ENCODE measurements at places on chromosomes 1 and 21.

DNA sequence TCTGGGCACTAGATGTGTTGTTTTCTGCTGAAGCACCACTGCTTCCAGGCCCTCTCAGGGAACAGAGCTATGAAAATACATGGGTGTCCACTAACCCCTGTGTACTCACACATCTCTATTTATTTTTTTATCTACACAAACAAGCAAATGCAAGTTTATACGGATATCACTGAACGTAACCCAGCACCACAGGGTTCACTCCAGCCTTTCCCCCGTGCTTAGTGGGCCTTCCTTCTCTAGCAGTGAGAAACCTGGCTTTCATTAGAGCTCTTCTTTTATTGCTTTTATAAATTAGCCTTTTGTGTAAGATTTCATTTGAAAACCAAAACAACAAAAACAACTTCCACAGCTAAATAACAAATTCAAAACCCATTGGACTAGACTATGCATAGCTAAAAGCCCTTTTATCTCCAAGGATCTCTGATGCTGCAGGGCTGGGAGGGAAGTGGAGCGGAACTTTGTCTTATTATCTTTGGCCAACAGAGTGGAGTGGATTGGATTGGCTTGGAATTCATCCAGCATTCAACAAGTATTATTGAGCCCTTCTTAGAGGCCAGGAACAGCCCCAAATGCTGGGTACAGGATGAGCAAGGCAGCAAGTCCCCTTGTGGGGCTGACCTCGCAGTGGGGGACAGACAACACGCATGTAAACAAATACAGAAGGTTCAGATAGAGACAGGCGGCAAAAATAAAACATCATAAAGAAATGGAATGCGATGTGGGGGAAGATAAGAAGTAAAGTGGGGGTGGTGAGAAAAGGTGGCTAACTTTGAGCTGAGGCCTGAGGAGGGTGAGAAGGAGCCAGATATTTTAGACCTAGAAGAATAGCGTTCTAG is 371.8 kb upstream of the POU3F1 start:
- DNase-seq, result no peak

GRCh38 chr1:237901299-237901934 is 10.7 kb upstream of the ZP4 start:
- DNase-seq, result no peak

GRCh38 chr1:92194511-92194910 is 23.2 kb upstream of the C1orf146 start:
- no peak for DNase-seq

- DNase-seq, result no peak
Measured at GRCh38 chr1:78141531-78142231, 95.9 kb downstream of the GIPC2 start.

- DNase-seq, result no peak
Measured at GRCh38 chr1:87719658-87720057, 391.0 kb downstream of the LMO4 start.

- DNase-seq, result no peak
Measured at GRCh38 chr1:41513383-41513735, 28.9 kb upstream of the EDN2 start.

DNA sequence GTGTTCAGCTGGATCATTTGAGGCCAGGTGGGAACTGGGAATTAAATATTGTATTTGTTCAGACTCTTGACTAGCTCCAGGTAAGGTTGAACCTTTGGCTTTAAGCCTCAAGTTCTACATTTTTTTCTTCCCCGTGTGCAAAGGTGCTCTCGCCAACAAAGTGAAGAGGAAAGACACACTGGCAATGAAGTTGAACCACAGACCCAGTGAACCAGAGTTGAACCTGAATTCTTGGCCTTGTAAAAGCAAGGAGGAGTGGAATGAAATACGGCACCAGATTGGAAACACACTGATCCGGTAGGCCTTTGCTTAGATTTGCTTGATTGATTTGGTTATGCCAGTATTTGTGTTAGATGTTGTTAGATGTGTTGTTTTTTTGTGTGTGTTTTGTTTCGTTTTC is 25.5 kb upstream of the RCC1 start:
- no peak for DNase-seq

- DNase-seq, result no peak
Measured at GRCh38 chr1:222096883-222097282, 355.0 kb upstream of the DUSP10 start.

DNA sequence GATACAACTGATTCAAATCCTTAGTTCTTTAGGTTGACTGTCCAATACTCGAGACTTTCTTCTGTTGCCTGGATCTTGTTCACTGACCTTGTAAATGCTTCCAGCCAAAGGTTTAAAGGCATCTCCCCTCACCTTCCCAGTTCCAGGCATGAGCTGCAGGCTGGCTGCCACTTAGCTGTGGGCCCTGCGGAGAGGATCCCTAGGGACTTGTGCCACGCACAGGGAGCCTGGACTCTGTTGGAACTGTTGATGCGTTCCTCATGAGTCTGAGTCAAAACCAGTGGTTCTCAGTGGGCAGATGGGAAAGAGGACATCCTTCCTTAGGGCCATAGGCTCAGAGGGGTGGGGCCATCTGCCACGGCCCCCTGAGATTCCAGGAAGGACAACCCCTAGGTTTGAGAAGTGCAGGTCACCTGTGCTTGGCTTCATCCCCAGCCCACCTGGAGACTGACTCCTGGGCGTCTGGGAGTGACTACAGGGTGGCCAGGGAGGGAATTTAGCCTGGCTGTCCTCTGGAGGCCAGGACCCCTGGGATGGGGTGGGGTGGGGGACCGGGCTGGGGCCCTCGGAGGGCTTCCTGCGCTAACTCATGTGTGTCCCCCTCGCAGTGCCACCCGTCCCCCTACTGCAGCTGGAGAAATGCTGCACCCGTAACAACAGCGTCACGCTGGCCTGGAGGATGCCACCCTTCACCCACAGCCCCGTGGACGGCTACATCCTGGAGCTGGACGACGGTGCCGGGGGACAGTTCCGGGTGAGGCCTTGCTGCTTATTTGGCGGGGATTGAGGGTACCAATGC is 37.6 kb upstream of the GNPAT start:
- DNase-seq, result no peak

DNA sequence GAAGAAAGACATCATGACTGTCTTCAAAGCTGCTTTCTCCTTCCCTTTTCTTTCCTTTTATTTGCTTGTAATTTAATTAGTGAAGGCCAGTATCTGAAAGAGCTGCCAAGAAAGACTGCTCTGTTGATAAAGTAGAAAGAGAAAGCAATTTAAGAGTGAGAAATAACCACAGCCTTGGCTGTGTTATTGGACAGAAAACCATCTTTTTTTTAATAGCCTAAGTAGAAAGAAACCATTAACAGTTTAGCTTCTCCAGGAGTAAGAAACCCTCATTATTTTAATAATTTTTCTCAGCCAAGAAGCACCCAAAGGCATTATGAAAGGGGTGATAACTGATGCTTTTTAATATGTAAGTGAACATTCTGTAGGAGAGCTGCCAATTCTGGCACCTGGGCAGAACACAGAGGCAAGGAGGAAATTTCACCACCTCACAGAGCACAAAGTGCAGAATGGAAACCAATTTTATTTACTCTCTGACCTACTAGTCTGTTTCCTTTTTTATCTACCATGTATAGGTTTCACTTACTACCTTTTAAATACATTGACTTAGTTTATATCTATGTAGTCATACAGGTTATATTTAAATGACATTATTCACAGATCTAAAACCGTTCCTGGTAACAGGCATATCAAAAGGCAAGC is 703.2 kb downstream of the MRPL39 start:
- DNase-seq, result no peak

GRCh38 chr1:3024588-3024987 is 3.3 kb downstream of the ACTRT2 start:
- DNase-seq, result no peak

DNA sequence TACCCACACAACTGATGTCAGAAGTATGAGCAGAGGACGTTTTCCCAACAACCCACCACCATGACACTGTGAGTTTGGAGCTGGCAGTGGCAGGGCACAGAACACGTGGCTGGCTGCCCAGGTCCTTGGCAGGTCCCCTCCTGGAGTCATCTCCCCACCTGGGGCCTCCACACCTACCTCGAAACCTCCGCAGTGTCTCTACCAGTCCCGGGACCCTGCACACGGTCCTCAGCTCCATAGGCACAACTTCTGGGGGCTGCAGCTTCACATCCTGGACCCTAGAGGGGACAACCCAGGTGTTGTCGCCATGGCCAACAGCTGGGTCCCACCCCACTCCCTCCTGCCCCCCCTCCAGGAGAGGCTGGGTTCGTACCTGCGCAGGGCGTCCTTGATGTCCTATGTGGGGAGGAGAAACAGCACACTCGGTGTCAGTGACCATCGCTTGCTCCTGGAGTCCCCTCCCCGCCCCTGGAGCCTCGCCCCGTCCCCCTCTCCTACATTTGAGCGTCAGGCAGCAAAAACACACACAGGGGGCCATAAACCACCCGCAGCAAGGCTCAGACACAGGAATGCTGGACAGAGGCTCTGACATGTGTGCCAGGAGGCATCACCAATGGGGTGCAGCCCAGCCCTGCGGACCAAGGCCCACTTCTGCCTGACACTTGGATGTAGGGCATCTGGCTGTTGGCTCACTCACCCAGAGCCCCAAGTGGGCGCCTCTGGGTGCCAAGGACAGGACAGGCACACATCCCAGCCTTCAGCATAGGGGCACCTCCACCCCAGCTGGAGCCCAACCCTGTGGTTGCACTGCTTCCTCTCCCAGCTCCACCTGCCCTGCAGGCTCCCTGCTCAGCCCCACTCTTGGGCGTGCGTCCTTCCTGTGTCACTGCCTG is 9.6 kb downstream of the TRIM11 start:
- DNase-seq, result no peak

- DNase-seq, result no peak
Measured at GRCh38 chr1:247064304-247064703, 14.3 kb downstream of the ZNF670 start.

DNA sequence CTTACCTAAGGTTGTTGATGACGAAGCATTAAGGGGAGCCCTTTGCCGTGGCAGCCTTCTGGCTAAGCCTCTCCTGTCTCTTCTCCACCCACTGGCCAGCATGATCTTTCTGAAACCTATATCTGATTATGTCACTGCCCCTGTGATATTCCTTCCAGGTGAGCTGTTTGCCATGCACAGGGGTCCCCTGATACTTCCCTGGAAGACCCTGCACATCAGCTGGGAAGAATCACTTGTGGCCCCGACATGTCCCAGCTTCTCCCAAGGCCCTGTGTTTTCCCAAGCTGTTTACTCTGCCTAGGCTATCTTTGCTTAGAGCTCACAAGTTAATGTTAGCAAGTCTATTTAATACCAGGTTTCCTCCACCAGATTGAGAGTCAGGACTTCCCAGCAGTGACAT is 12.3 kb downstream of the RD3 start:
- no peak for DNase-seq

DNA sequence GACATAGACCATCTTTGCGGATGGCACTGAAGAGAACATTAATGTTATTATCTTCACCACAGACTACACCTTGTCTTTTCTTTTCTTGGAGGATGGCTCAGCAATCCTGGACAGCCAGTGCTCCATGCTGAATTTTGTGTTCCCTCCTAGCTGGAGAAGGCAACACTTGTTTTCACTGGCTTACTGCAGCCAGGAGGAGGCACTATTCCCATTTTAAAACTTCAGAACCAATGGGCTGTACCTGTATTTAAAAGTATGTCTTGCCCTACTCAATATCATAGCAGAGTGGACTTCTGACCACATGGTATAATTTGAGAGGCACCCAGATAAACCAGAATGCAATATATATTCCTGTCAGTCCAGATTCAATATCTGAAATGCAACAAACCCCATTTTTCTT is 53.3 kb upstream of the POGK start:
- no peak for DNase-seq

DNA sequence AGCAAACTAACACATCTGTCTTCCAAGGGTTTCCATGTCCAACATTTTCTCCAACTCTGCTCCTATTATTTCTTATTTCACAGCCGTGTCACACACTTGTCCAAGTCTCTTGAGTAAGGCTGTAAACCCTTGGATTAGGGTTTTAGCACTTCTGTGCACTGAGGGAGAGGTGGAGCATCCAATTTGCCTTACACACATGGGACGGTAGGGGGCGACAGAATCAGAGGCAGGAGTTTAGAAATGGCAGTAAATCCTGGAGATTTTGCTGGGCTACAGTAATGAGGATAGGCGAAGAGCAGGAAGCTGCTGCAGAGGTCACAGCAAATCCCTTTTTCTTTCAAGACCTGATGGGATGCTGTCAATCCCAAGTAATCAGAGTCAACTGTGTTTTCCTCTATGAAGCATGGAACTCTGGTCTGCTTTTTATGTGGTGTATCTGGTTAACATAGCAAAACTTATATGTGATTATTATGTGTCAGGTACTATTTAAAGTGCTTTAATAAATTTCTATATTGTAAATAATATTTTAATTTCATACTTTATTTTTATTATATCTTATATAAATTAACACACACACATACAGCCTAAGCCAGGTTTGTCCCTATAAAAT is 15.4 kb upstream of the LCE5A start:
- DNase-seq, result no peak

DNA sequence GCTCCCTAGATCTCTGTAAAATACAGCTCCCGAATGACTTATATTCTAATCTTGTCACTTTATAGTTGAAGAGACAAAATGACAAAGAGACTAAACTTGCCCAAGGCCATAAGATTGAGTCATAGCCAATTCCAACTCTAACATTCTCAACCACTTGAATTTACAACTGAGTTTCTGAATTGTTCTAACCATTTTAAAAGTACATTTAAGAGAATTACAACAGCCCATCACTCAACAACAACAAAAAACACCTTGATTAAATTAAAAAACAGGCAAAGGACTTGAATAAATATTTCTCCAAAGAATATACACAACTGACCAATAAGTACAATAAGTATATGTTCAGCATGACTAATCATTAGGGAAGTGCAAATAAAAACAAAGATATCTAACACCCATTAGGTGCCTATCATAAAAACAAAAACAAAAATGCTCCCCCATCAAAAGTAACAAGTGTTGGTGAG is 8.7 kb upstream of the ADCY10 start:
- no peak for DNase-seq

GRCh38 chr1:212699625-212700222 is at the start of gene BATF3:
BATF3 (minus strand) TSS chr1:212699840; CDS start chr1:212699762, 78 bp downstream.
- DNase-seq, result peak; percentile 34

- no peak for DNase-seq
Measured at GRCh38 chr1:224404916-224405603, 29.5 kb downstream of the WDR26 start.

DNA sequence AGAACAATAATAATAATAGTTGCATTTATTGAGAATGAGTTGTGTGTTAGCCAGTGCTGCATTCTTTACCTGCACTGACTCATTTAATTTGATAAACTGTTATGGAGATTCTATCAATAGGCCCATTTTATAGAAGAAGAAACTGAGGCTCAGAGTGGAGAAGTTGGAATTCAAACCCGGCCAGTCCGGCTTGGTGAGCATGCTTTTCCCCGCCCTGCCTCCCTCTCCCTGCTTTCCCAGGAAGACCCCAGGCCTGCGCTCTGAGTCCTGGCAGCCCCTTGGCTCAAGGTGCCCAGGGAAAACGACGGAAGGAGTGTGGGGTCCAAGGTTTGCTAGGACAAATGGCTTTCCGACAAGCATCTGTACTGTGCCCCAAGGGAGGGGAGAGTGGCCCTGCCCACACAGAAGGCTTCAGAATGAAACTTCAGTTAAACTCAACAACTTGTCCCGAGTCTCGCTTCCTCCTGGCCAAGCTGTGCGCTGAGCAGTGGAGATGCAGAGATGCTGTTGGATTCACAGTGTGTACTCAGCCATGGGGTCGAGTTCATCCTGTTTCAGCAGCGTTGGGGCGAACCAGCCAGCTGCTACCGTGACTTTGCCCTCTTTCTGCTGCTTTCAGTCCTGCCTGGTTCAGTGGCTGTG is 23.3 kb upstream of the PADI6 start:
- DNase-seq, result no peak

All from activated gamma-delta T cell (primary cell).